ENCODE measurements at places on chromosomes 1 and 21.

DNA sequence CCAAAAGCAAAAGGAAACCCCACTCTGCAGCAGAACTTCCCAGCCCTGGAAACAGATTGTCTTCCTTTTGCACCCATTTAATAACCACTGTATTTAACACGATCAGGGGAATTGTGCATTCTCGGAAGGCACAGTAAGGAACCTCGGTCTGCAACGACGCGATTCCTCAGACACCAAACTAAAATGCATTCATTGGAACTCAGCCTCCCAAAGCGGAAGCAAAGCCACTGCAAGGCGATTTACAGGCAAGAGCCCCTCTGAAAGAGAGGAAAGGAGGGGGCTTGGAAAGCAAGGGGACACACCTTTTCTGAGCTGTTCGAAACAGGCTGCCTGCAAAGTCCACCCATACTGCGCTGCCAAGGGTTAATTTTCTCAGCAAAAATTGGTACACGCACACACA is 297.7 kb downstream of the OMA1 start:
- no peak for DNase-seq

- DNase-seq = no peak
Measured at GRCh38 chr1:65003316-65003664, 36.9 kb upstream of the JAK1 start.

DNA sequence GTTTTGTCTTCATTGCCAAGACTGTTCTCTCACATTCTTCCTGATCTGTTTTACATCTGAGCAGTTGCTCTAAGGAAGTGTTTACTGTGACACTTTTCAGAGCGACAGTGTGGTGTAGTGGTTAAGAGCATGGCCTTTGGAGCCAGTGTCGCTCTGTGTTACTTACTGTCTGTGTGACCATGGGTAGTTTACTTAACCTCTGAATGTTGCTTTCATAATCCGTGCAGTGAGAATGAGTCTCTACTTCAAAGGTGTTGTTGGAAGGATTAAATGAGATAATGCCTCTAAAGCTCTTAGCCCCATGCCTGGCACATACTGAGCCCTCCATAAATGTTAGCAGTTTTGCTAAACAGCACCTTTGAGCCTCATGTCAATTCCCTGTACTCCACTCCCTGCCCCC is 35.9 kb upstream of the ZFP69B start:
- DNase-seq = no peak

GRCh38 chr1:13790290-13791030 is 90.5 kb downstream of the PRDM2 start:
- DNase-seq = no peak

DNA sequence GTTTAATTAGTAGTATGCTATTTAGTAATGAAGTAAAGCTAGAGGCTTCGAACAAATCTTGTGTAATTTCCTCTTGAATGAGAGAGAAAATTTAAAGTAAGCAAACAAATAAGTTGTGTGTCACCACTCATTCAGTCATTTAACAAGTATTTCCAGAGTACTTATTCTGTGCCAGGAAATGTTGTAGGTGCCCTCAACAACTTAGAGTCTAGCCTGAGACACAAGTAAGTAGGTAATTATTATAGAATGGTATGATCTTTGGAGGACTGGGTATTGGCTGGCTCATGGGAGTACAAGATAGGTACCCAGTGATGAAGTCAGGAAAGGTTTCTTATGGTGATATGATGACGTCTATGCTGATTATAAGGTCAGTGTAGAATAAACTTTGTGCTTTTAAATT is 17.4 kb upstream of the METTL18 start:
- no peak for DNase-seq

DNA sequence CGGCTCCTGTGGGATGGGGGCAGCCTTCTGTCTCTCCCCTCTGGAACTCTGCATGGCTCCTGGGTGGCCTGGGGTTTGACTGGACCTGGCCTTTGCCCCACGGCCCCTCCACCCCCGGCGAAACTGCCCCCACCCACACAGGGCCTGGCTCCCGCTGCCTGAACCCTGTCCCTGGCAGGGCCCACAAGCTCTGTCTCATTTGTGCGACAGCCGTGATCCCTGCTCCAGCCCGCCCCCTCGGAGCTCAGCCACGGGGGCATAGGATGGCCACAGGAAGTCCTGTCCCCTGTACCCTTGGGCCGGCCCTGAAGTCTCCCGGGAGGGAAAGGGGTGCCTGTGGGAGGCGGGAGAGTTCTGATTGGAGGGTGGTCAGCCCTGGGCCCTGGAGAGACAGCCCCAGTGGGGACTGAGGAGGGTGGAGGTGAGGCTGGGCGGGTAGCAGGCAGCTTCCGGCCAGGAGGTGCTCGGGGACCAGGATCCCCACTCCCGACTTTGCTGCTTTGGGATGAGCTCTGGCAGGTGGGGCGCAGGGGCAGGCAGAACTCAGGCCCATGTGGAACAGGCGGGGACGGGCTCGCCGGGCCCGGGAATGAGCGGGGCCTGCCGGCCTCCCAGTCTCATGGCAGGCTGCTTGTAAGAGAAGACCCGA is 45.1 kb downstream of the SLX9 start:
- no peak for DNase-seq

DNA sequence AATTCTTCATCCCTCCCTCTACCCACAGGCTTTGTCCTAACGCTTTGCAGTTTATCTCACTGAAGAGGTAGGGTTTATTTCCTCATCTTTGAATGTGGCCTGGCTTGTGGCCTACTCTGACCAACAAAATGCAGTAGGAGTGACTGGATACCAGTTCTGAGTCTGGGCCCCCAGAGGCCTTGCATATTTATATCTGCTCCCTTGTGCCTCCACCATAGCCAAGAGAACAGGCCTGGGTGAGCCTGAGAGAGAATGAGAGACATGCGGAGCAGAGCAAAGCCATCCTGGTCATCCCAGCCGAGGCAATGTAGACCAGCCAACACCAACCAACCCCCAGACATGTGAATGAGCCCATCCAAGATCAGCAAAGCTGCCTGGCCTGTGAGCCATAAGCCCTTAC is 30.3 kb downstream of the SMIM12 start:
- no peak for DNase-seq

DNA sequence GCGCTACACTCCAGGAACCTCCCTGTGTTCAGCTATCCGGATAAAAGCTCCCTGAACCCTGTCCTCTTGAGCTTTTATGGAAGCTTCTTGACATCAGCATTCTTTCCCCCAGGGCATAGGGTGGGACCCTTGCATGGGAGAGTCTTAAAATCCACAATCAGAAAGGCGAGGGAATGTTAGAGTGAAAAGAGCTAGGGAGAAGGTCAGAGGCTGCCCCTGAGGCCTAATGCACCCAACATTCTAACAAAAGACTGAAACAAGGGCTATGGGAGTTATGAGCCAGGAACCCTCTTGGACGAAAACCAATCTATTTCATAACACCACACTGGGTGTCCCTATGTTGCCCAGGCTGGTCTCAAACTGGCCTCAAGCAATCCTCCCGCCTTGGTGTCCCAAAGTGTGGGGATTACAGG is 36.7 kb downstream of the NEK2 start:
- DNase-seq = no peak

All from stimulated activated CD4-positive, alpha-beta T cell treated with anti-CD3 and anti-CD28 coated beads, TNF-alpha, amount 100 ng/mL, for 4 hours (primary cell).